ENCODE measurements at places on chromosomes 4 and X.

GRCh38 chr4:10354225-10354624 lies 103.0 kb downstream of the ZNF518B start:
- no peak for DNase-seq

GRCh38 chrX:56499372-56499771 lies 64.1 kb upstream of the UBQLN2 start:
- peak; percentile 89 for DNase-seq

DNA sequence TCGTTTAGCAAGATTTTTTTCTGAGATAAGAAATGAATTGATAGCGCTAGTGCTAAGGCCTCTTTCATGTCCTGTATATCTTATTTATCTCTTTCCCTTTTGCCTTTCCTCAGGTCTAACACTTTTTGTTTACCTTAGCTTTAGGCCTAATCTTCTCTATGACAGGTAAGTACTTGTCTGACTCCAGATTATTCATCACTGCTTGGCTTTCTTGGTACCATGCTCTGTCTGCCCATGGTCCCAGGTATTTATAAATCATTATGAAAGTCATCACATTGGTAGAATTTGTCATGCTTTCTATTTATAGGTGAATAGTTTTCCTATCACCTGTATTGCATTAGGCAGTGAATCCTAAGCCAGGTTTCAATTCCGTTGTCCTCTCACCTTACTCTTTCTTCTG lies 99.5 kb upstream of the CTSO start:
- DNase-seq = peak; percentile 96

- DNase-seq = no peak
Measured at GRCh38 chrX:119389214-119389613, 9.9 kb upstream of the SLC25A43 start.

DNA sequence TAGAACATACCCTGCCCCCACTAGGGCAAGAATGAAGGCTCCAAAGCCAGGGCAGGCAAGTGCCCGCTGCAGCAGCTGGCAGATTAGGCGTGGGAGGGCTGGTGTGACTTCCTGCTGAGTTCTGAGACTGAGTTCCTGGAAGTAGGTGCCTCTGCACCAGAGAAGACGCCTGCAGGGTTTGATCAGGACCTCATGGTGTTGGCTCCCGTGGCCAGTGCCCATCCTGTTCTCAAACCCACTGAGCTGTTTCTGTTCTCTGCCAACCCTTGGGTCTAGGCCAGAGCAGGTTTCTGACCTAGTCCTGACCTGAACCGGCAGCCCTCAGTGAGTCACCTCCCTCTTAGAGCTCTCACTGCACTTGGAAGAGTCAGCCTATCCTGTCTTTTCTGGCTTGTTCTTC lies 220.7 kb downstream of the HS6ST2 start:
- DNase-seq = peak; percentile 48

DNA sequence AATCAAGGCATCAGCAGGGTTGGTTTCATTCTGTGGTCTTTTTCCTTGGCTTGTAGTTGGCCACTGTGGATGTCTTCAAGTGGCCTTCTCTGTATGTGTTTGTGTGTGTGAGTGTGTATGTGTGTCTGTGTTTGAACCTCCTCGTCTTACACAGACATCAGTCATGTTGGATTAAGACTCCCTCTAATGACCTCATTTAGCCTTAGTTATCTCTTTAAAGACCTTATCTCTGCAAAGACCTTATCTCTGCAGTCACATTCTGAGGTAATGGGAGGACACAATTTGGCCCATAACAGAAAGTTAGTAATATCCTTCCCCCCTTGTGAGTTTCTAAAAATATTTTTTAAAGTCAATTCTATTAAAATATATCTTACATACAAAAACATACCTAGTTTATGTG lies 126.7 kb downstream of the EMCN start:
- no peak for DNase-seq

- DNase-seq = peak; percentile 39
Measured at GRCh38 chrX:16188687-16189086, 21.4 kb downstream of the MAGEB17 start.

DNA sequence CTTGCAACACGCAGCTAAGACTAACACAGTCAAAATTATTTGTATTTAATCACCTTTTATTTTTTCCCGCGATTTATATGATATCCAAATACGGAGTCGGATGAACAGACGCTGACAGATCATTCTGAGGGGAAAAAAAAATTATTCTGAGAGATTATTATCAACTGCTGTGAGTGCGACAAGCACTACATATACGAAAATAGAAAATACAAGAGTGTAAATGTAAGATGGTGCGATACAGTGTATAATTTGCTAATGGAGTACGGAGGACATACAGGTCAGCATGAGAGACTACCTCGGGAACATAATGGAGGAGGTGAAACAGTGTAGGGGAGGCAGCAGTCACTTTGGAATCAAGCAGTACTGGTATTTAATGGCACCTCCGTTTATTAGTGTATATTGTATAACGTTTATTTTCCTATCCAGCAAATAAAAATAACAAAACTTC lies 2.8 kb upstream of the LIN54 start:
- no peak for DNase-seq

GRCh38 chrX:132924426-132924825 lies 34.0 kb downstream of the HS6ST2 start:
- DNase-seq = no peak

GRCh38 chrX:71859637-71860036 lies 51.0 kb upstream of the NHSL2 start:
- DNase-seq = peak; percentile 28

DNA sequence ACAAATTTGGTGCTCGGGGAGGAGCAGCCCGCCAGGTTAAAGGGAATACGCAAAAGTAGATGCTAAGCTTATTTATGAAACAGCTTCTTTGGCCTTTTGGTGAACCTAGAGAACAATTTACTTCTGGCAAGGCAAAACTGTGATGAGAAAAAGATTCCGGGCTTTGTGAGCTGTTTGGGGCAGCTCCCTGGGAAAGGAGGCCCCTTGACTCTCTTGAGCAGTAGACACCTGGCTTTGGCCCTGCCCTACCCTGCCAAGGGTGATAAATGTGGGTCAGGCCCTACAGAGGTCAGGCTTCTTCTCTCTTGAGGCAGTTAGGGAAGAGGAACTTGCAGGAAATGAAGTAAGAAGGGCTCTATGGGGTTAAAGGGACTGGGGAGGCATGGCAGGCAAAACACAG lies 509.6 kb downstream of the MID1IP1 start:
- DNase-seq = no peak

- no peak for DNase-seq
Measured at GRCh38 chr4:6900956-6901355, 8.7 kb upstream of the TBC1D14 start.

- no peak for DNase-seq
Measured at GRCh38 chr4:141995056-141995455, 358.7 kb downstream of the IL15 start.

- no peak for DNase-seq
Measured at GRCh38 chr4:2350982-2351381, 67.5 kb downstream of the ZFYVE28 start.

- DNase-seq = no peak
Measured at GRCh38 chr4:10371121-10371520, 86.1 kb downstream of the ZNF518B start.

- no peak for DNase-seq
Measured at GRCh38 chrX:132568291-132568690, 79.5 kb upstream of the MBNL3 start.

GRCh38 chrX:35458142-35458541 lies 340.0 kb upstream of the MAGEB16 start:
- DNase-seq = no peak

GRCh38 chrX:94178145-94178788 lies 504.3 kb downstream of the FAM133A start:
- DNase-seq = peak; percentile 42

GRCh38 chr4:19615086-19615689 lies 636.5 kb upstream of the SLIT2 start:
- DNase-seq = no peak

DNA sequence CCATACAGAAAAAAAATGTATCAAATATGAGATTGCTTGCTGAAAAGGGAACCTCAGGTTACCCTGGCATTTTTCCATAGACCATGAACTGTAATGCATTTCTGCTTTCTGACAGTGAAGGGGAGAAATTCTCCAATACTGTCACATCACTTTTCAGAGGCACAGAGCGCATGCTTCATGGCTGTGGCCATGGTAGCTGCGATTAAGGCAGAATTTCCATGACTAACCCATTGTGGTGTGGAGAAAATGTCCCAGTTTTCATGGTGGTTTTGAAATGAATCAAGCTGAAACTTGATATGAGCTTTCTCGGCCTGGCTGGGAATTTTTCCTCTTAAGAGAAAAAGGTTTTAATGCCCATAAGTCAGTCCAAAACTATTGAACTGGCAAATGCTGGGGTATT lies 39.5 kb upstream of the MAP3K15 start:
- DNase-seq = peak; percentile 58

DNA sequence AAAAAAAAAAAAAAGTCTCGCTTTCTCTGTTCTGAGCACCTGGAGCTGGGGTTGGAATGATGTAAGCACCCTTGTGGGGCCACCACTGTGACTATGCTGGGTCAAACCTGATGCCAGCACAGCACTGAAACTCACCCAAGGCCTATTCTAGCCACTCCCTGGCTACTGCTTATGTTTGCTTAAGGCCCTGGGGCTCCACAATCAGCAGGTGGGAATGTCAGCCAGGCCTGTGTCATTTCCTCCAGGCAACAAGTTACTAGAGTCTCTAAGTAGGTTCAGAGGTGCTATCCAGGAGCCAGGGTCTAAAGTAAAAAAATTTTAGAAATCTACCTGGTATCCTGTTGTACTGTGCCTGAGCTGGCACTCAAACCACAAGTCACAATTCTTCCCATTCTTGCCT lies 1306.8 kb downstream of the STIM2 start:
- DNase-seq = peak; percentile 92

- no peak for DNase-seq
Measured at GRCh38 chr4:1451752-1452122, 45.5 kb upstream of the NKX1-1 start.

DNA sequence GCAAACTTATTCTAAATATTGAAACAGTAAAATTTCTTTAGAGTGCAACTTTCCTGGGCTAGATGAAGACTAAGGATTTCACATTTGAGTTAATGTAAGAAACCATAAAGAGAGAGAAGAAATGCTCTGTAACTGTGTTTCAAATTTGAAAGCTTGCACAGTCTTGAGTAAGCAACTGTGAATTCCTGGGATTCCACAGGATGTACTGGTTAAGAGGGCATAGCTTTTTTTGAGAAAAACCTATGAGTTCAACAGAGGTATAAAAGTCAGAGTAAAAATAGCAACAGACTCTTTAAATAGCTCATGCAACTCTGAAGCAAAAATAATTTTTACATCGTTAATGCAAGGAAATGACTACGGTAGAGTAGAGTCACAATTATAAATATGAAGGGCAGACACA lies 25.5 kb downstream of the ZNF330 start:
- DNase-seq = no peak

DNA sequence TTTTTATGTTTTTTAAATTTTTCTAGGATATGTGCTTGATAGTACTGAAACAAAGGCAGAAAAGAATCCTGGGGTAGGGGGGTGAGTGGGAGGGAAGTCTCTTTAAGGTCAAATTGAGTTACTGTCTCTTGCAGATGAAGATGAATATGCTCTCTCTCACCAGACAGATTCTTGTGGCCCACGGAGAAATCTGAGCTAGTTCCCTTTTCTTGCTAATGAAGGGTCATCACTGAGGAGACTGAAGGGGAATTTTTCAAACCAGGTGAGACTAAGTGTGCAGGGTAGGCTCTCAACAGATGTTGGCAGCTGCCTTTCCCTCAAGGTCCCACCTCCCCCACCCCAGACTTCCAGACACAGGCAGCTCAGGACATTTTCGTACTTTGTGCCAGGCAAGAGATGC lies 21.5 kb downstream of the FAM9C start:
- no peak for DNase-seq

GRCh38 chrX:122421434-122422121 lies 762.5 kb upstream of the GRIA3 start:
- DNase-seq = no peak

- peak; percentile 84 for DNase-seq
Measured at GRCh38 chrX:56233682-56234081, 1.5 kb downstream of the KLF8 start.

GRCh38 chrX:149825424-149825823 lies 43.7 kb downstream of the MAGEA9 start:
- DNase-seq = peak; percentile 4

GRCh38 chr4:6775746-6776145 lies 6.8 kb upstream of the KIAA0232 start:
- DNase-seq = no peak

DNA sequence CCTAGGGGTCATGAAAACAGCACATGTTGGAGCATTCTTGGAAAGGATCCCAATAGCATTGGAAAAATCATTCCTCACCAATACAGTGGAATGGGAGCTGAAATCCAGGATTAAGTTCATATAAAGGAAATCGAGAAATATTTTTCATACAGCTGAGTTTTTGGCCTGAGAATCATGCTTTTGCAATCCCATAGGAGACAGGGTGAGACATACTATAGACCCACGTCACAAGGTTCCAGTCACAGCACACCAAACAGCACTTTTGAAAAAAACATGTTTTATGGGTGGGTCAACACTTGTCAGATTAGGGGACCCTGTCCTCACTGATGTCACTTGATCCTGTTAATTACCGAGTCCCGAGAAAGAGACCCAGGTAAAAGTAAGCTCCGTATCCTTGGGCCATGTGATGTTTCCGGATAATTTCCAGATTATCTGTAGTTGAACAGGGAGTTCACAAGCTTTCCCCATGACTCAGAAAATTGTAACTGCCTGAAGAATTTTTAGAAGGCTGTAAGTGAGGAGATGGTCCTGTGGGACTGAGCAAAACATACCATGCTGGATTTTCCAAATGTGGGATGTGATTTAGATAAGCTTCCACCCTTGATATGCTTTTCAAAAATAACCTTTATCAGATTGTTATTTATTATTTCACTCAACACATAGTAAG lies 80.9 kb upstream of the TLR3 start:
- no peak for DNase-seq

- DNase-seq = no peak
Measured at GRCh38 chr4:1626941-1627340, 57.2 kb downstream of the FAM53A start.

- peak; percentile 75 for DNase-seq
Measured at GRCh38 chr4:12439633-12440305, 1011.1 kb upstream of the HS3ST1 start.

- peak; percentile 10 for DNase-seq
Measured at GRCh38 chr4:148574502-148574901, 132.3 kb upstream of the NR3C2 start.

GRCh38 chrX:129925305-129926092 lies 19.5 kb downstream of the UTP14A start:
- peak; percentile 72 for DNase-seq

DNA sequence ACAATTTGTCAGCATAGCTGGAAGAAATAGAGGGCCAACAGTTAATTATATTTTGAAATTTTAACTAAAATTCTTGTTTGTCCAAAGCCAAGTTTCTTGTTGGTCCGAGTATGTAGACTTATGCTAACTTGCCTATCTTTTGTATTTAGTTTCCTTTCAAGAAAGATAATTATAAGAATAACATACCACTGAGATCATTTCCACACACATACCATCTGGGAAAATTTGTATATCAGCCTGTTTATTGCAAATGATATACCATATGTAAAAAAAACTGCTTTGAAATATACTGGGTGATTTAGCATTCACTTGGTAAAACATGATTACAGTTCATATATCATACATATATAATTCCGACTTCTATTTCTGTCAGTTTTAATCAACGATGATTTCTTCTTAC lies 84.7 kb upstream of the ANKRD50 start:
- DNase-seq = no peak
